ENCODE measurements at places on chromosomes 12 and 14.

DNA sequence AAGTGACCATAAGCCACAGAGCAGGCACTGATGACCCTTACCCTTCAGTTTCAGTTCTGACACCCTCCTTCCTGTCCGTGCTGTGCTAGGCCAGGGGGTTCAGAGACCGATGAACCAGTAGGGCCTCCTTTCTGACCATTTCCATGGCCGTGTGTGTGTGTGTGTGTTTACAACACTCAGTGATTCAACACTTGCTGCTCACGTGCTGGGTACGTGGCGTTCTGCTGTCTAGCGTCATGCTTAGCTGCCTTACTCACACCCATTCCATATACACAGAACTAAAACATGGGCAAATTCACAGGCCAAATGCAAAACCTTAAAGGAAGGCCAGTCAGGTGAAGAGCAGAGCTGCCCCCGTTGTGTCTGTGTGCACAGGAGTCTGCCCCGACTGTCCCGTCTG is 67.5 kb downstream of the DNAH10 start:
- DNase-seq: no peak

GRCh38 chr12:80121661-80122060 is 22.3 kb downstream of the OTOGL start:
- DNase-seq: no peak

GRCh38 chr12:93857991-93858447 is 180.8 kb downstream of the CRADD start:
- DNase-seq: no peak

DNA sequence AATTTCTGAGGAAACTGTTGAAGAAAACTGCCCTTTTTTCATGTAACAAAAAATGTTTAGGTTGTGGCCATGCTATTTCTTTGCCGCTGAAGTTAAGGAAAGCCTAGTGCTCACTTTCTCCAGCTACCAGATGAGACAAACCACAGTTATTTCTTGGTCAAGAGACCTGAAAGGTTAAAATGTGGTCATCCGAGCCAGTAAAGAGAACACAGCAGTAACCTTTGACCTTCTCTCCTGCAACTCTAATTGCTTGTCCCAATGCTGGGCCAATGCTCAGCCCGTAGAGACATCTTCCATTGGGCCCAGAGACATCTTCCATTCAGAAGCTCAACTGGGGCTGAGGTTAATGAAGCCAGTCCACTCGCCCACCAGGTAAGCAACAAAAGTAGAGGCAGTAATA is 109.8 kb upstream of the CPSF6 start:
- DNase-seq: no peak

DNA sequence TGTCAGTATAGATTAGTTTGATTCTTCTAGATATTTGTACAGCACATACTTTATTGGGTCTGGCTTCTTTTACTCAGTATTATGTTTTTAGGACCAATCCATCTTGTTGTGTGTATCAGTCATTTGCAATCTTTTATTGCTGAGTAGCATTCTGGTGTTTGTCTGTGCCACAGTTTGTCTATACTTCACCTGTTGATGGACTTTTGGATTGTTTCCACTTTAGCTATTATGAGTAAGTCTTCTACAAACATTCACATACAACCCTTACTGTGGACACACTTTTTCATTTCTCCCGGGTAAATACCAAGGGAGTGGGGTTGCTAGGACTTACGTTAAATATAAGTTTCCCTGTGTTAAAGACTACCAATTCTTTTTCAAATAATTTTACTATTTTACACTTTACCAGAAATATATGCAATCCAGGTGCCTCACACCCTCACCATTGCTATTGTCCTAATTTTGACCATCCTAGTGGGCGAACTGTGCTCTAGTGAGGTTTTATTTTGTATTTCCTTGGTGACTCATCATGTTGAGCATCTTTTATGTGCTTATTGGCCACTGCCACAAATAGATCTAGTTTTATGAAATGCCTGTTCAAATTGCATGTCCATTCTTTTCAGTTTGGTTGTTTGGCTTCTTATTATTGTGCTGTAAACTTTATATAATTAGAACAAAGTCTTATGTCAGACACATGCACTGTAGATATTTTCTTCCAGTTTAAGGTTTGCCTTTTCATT is 304.7 kb upstream of the TMTC1 start:
- DNase-seq: no peak

- DNase-seq: no peak
Observed at GRCh38 chr12:68844318-68844745, 36.4 kb downstream of the MDM2 start.
